SW 1271 (cell line): ENCODE measurements at places on chromosomes 6 and 20.
A peak's percentile ranks its signal among the peaks of the same experiment; 100 is the strongest.

- peak; percentile 36 for DNase-seq
These were observed 171.6 kb upstream of the FBXL4 start for GRCh38 chr6:99119109-99120031.

- no peak for DNase-seq
These were observed 185.8 kb downstream of the PHF3 start for GRCh38 chr6:63821442-63821841.

- DNase-seq, result no peak
These were observed 5.2 kb upstream of the XKR7 start for GRCh38 chr20:31962761-31963160.

GRCh38 chr20:52191916-52192718, 538 bp upstream of the ZFP64 start:
- peak; percentile 38 for DNase-seq

DNA sequence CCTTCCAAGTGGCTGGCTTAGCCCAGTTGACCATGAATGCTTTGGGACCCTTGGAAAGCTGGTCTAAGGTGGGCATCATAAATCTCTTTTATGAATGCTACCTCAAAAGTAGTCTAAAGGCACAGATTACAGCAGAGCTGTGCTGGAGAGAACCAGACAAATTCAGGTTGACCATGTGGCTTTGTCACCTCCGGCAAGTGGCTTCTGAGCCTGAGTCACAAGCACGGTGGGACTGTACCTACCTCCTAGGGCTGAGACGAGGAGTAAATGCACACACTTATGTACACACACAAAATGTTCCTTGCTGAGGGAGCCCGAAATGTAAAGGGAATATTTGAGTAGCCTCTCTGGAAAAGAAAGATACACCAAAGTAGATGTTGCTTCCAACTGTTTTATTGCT, 155.9 kb downstream of the NFATC2 start:
- no peak for DNase-seq

- no peak for DNase-seq
These were observed 70.3 kb downstream of the ANKEF1 start for GRCh38 chr20:10105046-10105445.

GRCh38 chr20:63100926-63101699, 94.3 kb upstream of the BHLHE23 start:
- DNase-seq, result no peak

GRCh38 chr20:51828762-51829161, 26.4 kb upstream of the SALL4 start:
- no peak for DNase-seq

DNA sequence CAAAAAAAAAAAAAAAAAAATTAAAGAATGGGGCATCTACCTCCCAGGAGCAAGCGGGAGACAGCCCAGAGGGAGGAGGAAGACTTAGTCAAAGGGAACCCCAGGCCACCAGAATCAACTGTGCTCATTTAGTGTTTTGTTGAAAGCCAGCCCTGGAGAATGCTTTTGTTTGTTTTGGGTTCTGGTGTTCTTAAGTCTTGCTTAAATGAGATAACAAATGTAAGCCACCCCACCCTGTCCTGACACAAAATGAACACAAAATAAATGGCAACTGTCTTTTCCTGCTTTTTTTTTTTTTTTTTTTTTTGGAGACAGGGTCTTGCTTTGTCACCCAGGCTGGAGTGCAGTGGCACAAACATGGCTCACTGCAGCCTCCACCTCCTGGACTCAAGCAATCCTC, 165.0 kb upstream of the JARID2 start:
- DNase-seq, result no peak

DNA sequence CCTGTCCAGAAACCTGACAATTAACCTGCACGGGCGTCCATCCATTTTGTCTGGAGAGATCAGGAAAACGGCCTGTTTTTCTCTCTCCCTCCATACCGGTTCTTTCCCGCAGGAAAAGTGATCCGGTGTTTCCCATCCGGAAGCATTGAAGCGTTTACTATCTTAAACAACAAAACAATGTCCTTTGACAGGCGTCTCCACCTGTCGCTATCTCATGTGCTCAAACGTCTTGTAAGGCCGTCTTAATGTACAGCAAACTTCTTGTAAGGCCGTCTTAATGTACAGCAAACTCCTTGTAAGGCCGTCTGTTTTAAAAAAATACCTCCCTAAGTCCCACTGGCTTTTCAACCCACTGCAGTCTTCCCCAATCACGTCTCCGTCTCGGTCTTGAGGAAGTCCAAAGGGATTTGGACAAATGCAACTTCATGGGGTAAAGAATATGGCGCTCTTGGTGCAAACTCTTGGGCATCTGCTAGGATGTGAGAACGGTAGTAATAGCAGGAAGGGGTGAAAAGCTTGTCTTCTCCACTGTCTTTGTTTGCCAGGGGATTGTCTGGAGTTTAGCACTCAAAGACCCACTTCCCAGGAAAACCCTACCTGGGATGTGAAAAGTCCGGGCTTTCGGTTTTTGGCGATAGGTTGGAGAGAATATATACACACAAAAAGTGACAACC, 29.9 kb upstream of the TRIM27 start:
- no peak for DNase-seq

- no peak for DNase-seq
These were observed 91.1 kb downstream of the DST start for GRCh38 chr6:56551409-56552120.

GRCh38 chr6:170202416-170203135, 88.3 kb downstream of the DLL1 start:
- no peak for DNase-seq

DNA sequence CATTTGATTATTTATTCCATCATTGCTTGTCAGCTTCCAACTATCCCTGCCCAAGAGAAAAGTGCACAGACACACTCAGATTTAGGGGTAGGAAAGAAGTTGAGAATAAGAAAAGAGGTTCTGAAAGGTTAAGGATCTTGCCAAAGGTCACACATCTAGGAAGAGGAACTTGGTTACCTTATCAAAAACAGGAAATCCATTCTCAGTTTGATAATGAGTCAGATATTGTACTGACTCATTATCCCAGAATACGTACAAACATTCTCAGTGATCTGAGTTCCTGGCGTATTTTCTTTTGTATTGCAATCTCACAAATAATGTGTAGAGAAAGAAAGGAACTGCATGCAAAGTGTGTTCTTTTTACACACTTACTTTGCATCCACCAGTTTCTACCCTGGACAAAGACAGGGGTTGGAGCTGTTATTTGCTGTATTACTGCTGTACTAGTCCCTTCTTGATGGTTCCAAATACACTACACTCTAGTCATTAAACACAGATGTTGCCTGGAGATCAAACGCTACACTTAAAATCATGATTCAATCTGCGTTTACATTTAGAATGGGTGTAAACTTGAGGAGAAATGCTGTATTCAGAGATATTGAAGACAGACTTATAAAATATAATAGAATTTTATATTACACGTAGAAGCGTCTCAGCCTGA, 545.7 kb downstream of the PRKN start:
- DNase-seq, result no peak

DNA sequence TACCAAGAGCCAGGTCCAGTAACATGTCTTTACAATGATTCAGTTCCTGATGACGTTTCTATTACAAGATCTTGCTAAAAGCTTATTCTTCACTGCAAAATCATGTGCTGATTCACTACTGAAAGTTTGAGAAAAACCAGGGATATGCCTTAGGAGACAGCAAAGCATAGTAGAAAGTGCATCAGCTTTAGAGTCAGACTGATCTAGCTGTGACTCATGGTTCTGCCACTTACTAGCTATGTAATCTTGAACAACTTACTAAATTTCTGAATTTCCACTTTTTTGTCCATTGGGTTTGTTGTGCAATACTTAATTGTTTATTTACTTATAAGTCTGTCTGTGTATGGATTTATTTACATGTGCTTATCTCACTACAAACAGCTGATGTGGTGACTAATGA, 198.5 kb upstream of the RSPO3 start:
- DNase-seq, result peak; percentile 34
